ENCODE measurements at places on chromosomes 3 and 15.
A peak's percentile ranks its signal among the peaks of the same experiment; 100 is the strongest.

GRCh38 chr3:186746008-186746407 lies 28.8 kb downstream of the KNG1 start:
- DNase-seq: no peak

- no peak for DNase-seq
These were observed 52.4 kb downstream of the SPSB4 start for GRCh38 chr3:141103503-141103902.

DNA sequence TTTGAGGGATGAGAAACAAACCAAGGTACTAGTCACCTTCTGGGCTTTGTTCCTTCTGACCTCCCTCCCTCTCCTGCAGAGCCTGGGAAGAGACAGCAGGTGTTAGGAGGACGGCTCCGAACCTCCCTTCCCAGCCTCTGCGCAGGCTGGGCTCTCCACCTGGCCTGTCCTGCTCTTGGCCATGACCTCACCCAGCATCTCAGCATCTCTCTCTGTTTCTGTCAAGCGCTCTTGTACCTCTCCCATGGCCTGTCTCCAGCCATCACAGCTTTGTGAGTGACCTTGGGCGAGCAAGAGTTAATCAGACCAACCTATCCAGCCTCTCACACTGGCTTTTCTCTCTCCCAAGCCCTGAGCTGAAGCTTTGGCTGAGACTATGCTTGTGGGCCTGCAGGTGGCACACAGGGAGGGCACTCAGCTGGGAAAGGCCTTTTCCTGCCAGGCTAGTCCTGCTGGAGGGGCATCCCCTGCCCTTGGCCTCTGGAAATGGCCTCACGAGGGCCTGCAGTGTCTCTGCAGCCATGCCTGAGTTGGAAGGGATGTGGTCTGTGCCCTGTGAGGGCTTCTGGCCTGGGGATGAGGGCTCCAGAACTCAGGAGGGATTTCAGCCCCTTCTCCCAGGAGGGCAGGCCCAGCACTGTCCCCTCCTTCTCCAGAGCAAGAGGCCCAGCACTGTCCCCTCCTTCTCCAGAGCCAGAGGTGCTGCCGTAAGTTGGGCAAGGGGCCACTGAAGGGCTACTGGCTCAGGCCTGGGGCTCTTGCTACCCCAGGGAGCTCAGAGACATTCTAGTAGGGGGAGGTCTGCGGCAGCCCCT lies 2.1 kb downstream of the CHST13 start:
- no peak for DNase-seq

DNA sequence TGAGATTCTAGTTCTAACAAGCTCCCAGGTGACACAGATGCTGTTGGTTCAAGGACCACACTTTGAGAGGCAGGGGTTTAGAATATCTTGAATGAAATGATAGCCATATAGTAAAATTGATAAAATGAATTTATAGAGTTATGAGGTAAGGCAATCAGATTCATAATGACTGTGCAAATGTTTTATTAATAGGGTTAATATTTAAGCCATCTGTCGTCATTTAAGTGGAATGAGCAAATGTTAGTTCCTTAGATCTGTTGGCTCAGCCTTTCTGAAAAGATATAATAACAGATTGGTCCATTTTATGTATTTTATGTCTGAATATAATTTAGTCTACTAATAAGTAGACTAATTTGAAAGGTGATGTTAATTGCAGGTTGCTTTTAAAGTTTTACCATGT lies 12.9 kb downstream of the REC114 start:
- DNase-seq: no peak

GRCh38 chr15:69421498-69421897 lies 7.3 kb downstream of the KIF23 start:
- no peak for DNase-seq

DNA sequence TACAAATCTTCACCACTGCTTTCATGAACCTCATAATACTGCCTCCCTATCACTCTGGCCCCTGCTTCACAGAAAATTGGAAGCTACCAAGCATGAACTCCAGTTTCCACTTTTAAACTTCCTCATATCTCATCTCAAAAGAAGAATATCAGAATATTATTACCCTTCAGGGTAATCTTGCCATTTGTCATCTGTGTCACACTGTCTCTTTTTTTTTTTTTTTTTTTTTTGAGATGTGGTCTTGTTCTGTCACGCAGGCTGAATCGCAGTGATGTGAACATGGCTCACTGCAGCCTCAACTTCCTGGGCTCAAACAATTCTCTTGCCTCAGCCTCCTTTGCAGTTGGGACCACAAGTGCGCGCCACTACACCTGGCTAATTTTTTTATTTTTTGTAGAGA lies 80.4 kb upstream of the TCF12 start:
- DNase-seq: no peak

- DNase-seq: peak; percentile 82
These were observed 44.0 kb downstream of the SMAD3 start for GRCh38 chr15:67109141-67110034.

DNA sequence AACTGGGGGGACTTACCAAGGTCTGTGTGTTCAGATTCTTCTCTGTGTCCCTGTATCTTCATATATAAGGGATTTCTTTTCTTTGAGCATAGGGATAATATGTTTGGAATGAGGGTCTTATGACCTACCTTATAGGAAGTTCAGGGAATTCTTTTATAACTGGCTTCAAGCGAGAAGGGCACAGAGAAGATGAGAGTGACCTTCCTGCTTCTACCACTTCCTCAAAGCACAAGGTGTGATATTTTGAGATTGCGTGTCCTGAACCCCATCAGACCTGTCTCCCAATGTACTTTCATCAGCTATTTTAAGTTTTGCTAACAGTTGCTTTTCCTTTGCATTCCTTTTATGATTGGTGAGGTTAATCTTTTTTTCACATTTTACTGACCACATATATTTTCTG lies 3.1 kb upstream of the PSMD6 start:
- DNase-seq: no peak

DNA sequence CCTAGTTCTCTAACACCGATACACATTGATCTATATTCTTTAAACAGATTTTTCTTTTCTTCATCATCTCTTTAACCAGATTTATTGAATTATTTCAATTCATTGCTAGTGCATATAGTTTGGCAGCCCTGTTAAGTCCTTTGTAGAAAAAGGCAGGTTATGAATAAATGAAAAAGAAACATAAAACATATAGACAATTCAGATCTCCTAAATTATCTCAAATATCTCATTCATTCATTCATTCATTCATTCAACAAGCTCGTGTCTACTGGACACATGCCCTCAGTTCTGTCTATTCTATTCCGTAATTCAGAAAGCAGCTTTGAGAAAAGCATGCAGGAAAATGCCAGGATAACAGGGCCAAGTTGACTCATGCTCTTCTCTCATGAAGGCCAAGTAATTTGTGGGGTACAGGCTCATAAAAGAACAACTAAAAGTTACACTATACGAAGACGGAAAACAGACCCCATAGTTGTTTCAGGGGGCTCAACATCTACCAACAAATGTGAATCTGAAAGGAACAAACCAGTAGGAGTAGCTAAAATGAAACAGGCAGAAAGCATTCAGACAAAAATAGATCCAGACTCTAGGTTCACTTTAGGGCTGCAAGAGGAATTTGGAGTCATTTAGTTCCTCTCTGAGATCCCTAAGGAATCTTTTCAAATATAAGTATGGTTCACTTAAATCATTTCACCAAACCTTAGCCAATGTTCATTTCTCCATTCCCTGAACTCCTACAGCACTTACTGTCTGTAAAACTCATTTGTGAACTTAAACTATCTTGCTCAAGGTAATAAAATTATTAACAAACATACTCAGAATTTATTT lies 7.5 kb downstream of the ZNF148 start:
- DNase-seq: no peak

- no peak for DNase-seq
These were observed 175.8 kb upstream of the ZBTB20 start for GRCh38 chr3:115322901-115323300.

- DNase-seq: no peak
These were observed 2.2 kb downstream of the KCTD6 start for GRCh38 chr3:58494107-58494506.

GRCh38 chr3:73437828-73438227 lies 186.9 kb downstream of the PDZRN3 start:
- DNase-seq: peak; percentile 47
